ENCODE measurements at places on chromosomes 12 and 14.

- no peak for DNase-seq
Measured at GRCh38 chr12:20883288-20883687, 72.8 kb downstream of the SLCO1B3 start.

DNA sequence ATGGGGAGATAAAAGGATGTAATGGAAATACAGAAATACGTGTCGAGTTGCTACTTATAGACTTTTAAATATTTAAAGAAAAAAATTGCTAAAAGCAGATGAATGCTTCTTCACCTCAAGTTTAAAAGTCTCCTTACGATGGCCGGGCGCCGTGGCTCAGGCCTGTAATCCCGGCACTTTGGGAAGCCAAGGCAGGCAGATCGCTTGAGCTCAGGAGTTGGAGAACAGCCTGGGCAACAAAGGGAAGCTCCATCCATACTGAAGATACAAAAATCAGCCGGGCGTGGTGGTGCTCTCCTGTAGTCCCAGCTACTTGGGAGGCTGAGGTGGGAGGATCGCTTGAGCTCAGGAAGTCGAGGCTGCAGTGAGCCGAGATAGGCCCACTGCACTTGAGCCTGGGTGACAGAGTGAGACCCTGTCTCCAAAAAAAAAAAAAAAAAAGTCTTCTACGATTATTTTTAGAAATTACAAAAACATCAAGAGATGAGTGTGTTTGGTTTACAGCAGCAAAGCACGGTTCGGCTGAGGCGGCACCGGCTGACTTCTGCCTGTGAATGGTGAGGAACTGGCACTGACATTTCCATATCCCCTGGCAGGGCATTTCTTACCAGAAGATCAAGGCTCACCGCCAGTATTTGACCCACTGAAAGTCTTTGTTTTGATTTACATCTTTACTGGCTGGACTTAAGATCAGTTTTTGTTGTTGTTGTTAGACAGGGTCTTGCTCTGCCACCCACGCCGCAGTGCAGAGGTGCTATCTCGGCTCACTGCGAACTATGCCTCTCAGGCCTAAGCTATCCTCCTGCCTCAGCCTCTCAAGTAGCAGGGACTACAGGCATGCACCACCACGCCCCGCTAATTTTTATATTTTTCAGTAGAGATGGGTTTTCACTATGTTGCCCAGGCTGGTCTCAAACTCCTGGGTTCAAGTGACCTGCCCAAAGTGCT lies 3.9 kb upstream of the MTA1 start:
- DNase-seq = no peak

DNA sequence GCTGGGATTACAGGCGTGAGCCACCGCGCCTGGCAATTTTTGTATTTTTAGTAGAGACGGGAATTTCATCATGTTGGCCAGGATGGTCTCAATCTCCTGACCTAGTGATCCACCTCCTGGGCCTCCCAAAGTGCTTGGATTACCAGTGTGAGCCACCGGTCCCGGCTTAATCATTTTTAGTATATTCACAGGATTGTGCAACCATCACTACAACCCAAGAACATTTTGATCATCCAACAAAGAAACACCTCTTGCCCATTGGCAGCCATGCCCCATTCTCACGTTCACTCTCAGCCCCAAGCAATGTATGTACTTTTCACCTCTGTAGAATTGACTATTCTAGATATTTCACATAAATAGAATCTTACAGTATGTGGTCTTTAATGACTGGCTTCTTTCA lies 19.9 kb downstream of the SP1 start:
- DNase-seq = no peak

DNA sequence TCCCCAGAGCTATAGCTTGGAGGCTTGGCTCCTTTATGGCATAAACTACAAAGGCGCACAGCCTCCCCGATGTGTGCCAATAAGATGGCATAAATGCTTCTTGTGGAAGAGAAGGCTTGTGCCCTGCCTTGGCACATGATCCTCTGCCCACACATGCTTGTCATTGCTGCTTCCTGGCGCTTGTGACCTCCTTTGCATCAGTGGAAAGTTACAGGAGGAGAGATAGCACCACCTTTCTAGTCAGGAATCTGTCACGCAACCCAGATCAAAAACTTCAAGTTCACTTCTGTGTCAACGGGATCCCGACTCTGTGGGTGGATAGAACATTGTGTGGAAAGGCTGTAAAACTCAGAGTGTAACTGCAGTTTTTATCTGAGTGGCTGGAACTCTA lies 183.8 kb upstream of the HIF1A start:
- DNase-seq = no peak

DNA sequence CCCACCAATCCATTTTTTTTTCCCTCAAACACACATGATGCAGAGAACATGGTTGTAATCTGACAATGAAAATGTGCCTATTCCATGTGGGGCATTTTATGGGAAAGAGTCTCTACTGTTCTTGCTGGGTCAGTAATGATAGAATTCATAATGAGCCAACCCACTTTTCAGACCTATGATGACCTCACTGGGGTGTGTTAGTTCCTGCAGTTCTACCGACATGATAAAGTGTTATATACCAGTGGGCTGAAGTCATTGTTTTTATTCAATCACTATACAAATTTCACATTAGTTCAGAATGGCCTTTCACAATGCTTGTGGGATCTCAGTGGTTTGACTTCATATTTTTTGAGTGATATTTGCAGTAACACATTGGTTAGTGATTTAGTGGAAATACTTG lies 47.5 kb downstream of the PPFIBP1 start:
- peak; percentile 20 for DNase-seq

DNA sequence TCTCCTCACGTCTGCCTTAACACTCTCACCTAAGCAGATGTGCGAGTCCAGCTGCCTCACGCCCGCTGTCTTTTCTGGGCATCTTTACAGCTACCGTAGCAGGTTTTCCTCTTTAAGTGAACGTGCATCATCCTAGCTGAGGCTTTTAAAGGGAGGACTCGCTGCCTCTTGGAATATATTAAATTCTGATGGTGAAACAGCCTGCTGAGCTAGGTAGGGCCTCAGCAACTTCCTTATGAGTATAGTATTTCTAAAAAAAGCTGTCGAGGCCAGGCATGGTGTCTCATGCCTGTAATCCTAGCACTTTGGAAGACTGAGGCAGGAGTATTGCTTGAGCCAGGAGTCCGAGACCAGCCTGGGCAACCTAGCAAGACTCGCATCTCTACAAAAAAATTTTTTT lies 32.2 kb downstream of the TESC start:
- no peak for DNase-seq

DNA sequence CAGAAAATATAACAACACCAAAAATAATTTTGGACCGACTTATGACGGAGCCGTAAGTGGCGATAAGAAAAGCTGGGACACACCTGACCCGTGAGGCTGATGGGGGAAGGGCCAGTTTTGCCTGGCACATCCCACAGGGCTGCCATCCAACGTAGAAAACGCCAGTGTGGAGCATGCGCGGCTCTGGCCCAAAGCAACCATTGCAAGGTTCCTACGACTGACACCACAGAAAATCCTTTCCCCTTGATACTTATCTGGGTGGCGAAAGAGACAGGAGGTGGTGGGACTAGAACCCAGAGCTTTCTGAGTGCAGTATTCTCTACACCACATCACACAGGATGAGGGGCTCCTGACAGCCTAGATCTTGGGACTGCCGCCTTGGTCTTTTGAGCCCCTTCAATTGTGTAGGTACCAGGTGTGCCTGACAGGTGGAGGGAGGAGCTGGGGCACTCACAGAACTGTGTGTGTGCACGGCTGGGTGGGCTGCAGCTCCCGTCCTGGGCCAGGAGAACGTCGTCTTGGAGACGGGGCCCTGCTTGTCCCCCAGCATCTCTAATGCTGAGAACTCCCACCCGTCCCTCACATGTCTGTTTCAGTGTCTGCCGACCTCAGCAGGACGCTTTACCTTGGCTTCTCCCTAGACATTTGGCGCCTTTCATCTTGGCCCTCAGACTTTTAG lies 17.4 kb upstream of the CACNA2D4 start:
- DNase-seq = no peak

- DNase-seq = no peak
Measured at GRCh38 chr12:42963988-42964387, 374.4 kb upstream of the PRICKLE1 start.

GRCh38 chr14:30082486-30082885 lies 154.8 kb upstream of the PRKD1 start:
- no peak for DNase-seq

DNA sequence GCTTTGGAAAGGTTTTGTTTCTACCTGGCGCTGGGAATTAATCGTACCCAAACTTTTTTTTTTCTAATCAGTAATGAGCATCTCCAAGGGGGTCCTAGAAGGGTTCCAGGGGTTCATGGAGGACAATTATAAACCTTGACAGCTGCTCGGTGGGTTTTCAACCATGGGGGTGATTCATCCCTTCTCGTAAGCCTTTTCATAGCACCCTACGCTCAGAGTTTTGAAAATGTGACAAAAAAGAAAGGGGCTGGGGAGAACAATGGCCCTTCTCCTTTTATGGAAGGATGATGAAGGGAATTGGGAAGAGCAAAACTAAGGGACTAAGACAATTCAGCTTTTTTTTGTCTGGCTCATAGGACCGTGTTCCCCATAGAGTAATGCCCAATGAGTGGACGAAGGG lies 196.7 kb downstream of the ZFP36L1 start:
- DNase-seq = no peak

- DNase-seq = no peak
Measured at GRCh38 chr12:65894624-65895390, 70.5 kb downstream of the HMGA2 start.

DNA sequence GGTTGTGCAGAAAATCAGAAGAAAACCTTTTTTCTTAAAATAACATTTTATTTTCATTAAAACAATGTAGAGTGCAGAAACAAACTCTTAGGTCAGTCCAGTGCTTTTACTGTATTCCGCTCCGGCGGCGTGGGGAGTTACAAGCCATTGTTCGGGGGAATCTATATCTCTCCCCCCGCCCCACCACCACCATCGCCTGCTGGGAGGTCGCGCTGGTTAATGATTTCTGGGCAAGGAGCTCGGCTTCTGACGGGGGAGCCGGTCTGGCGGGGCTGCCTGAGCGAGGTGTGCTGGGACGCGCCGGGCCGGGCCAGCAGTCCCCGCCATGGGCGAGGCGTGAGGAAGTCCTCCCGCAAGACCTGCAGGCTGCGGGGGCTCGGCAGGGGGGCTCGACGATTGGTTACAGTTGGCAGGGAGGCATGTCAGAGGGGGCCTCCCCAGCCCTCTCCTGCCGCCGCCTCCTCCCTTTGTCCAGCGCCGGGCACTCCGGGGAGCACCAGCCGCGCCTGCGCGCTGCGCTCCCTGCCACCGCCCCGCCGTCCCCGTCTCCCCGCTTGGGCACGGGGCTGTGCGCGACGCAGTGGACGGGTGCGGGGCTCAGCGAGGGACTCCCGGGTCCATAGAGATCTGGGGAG lies 1.0 kb upstream of the DUSP6 start:
- no peak for DNase-seq

- no peak for DNase-seq
Measured at GRCh38 chr12:57027011-57027804, 10.9 kb upstream of the TAC3 start.

- no peak for DNase-seq
Measured at GRCh38 chr12:129052373-129052772, 199.1 kb downstream of the GLT1D1 start.

GRCh38 chr14:35339761-35340406 lies 47.7 kb downstream of the PSMA6 start:
- DNase-seq = no peak

DNA sequence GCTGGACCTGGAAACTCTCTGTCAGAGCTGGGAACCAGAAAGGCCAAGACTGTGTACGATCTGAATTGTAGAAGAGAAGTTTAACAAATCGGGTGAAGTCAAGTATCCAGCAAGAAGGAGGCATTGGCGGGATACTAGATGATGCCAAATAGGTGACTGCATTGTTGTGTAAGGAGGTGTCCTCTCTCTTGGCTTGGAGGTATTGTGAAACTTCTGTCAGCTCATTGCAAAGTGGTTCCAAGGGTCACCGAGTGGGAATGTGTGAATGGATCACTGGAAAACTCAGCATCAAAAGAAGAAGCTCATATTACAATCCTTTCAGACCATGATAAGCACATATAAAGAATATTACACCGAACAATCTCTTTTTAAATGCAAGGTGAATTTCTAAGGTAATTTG lies 11.7 kb downstream of the NAV3 start:
- DNase-seq = no peak

DNA sequence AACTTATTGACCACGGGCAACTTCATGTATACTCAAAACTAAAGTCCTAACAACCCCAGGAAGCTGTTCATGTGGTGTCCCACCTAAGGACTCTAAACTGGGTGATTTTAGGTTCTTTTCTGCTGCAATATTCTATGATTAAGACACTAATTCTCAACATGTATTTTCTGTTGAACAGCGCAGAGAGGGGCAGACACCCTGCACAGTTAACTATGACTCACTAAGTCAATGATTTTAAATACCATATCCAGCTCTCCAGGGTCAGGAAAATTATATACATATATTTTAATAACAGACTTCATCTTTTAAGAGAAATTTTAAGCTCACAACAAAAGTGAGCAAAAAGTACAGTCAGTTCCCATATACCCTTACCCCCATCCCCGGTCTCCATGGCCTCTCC lies 85.0 kb downstream of the FOXN3 start:
- DNase-seq = no peak

DNA sequence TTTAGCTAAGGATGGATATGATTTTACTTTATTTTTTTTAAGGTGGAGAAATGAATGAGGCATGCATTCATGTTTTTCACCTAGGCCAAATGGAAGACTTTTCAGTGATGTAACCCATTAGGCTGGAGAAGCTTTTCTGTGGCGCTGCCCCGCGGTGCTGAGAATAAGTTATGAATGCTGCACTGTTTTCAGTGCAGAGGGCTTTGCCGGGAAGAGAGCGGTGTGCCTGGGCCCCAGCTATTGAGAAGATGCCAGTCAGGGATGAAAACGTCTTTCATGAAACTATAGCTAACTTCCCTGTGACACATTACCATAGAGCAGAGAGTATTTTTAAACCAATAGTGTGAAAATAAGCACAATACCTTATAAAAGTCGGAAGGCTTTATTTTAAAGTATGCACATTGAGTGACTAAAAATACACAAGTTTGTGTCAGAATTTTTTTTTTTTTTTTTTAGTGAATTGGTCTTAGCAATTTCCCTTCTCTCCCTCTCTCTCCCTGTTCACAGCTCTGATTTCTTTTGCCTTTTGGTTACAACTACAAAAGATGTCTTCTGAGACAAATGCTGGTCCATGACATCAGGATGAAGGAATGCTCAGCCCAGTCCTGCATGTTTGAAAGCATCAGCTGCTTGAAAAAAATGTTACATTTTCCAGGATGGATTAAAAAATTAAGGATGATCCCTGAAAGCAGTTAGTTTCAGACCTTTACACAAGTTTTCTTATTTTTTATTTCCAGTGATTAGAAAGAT lies 48.3 kb downstream of the NPAS3 start:
- peak; percentile 27 for DNase-seq

GRCh38 chr12:39892146-39892545 lies 213.7 kb downstream of the SLC2A13 start:
- DNase-seq = no peak

GRCh38 chr12:29714966-29715365 lies 68.8 kb downstream of the TMTC1 start:
- no peak for DNase-seq

- DNase-seq = peak; percentile 58
Measured at GRCh38 chr14:90534091-90534837, 137.4 kb downstream of the CALM1 start.

- DNase-seq = no peak
Measured at GRCh38 chr14:63956326-63956725, 103.5 kb downstream of the SYNE2 start.

All from urothelium cell line (cell line).